ENCODE measurements at places on chromosomes 1 and 21.

DNA sequence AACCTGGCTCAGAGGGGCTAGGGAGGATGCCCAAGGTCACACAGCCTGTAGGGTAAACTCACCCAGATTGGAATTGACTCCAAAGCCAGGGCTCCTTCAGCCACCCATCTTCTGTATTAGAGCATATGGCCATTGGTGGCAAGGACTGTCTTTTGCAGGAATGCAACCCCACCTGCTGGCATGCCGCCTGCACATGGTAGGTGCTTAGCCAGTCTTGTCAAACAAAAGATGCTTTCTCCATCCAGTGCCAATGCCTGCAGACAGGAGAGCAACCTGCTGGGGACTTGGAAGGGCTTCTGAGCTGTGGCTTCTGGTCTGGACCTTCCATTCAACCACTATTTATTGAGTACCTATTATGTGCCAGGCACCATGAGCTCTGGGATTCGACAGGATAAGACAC is 95.3 kb upstream of the TMEM51 start:
- DNase-seq, result no peak

- DNase-seq, result no peak
Measured at GRCh38 chr1:227788271-227789083, 27.0 kb upstream of the PRSS38 start.

DNA sequence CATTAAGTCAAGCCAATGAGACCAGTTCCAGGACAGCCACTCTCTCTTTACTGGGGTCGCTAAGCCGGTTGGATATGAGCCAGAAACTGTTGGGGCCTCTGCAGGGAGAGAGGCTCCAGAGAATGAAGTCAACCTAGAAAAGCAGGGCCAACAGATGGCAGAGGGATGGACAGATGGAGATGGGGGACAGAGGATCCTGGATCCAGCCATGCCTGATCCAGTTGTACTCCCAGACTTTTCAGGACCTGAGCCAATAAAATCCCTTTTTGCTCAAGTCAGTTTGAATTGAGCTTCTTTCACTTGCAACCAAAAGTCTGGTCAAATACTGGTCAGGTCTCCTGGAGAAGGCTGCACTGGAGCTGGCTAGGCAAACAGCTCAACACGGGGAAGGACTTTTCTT is 2.2 kb downstream of the DHCR24 start:
- DNase-seq, result no peak

GRCh38 chr1:207996636-207997035 is 85.7 kb upstream of the CD34 start:
- no peak for DNase-seq

- no peak for DNase-seq
Measured at GRCh38 chr1:204894031-204894430, 23.4 kb downstream of the NFASC start.

GRCh38 chr21:44444286-44444931 is 10.9 kb upstream of the LRRC3 start:
- DNase-seq, result no peak

DNA sequence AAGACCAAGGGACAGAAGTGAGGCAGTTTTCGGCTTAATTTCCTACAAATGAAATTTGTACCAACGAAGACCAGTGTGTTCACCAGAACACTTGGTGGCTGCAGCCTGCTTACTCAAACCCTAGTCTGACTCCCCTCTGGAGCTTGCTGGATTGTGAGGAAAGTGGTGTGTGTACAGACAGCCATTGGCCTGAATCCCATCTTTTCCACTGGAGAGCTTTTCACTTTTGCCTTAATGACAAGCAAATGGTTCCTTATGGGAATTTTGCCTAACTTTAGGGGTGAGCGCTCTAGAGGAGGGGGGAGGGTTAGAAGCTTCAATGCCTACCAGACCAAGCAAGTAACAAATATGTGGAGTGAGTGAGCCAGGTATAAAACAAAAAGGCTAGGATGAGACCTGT is 17.3 kb downstream of the METTL13 start:
- DNase-seq, result no peak

- DNase-seq, result no peak
Measured at GRCh38 chr1:175618559-175618958, 124.8 kb downstream of the TNR start.

DNA sequence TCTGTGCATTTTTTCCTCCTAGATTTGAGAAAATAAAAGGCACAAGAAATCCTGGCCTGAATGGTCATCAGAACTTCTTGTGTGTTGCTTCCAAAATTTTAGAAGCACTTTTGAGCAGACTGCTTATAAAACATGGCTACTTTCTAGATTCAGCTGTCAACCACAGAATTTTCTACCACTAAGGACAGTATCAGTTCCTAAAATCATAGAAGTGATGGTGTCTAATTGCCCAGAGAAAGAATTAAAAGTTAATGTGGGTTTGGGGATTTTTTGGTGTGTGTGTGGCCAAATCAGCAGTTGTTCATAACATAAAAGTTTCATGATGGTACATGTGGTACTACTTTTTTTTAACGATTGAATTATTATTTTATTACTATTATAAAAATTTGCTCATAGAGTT is 171.4 kb upstream of the SNX7 start:
- DNase-seq, result no peak

DNA sequence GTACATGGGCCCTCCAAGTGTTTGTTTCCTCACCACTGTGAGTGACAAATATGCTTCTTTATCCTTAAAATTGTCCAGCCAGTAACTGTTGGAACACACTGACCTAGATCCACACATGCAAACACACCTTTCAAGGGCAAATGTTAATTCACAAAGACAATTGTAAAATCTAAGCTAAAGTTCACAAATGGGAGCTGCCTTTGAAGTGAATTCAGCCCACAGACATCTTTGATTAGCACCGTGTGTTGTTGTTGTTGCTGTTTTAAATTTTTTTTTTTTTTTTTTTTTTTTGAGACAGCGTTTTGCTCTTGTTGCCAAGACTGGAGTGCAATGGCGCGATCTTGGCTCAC is 52.3 kb upstream of the SLC16A1 start:
- DNase-seq, result no peak

DNA sequence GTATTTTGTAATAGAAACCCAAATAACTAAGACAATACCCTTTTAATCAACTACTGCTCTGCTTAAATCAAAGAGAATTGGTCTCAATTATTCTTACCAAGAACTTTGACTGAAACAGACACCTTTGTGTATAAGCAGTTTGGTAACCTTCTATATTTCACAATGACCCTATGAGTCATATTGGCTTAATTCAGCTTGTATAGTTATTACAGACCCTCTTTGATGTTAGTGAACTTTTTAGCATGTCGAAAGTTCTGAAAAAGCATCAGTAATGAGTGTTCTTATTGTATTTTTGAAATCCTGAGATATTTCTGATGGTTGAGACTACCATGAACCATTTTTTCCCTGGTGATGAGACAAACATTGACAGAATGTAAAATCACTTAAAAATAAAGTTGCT is 43.3 kb upstream of the RABGAP1L start:
- DNase-seq, result no peak

GRCh38 chr1:1153874-1154273 is 19.8 kb upstream of the TTLL10 start:
- no peak for DNase-seq

- DNase-seq, result no peak
Measured at GRCh38 chr1:119595606-119596005, 52.5 kb downstream of the ZNF697 start.

- DNase-seq, result no peak
Measured at GRCh38 chr1:94154989-94155388, 34.0 kb upstream of the ABCA4 start.

GRCh38 chr1:112998592-112999235 is 42.7 kb upstream of the SLC16A1 start:
- DNase-seq, result no peak

- DNase-seq, result no peak
Measured at GRCh38 chr1:160522622-160523345, at the start of gene SLAMF6. Gene SLAMF6, minus strand, starts transcription at chr1:160523255. Its CDS starts 63 bp downstream, at chr1:160523192.

GRCh38 chr1:1217621-1218523 is 3.9 kb upstream of the TNFRSF4 start:
- DNase-seq, result no peak

- no peak for DNase-seq
Measured at GRCh38 chr1:65625528-65625927, 167.2 kb upstream of the PDE4B start.

DNA sequence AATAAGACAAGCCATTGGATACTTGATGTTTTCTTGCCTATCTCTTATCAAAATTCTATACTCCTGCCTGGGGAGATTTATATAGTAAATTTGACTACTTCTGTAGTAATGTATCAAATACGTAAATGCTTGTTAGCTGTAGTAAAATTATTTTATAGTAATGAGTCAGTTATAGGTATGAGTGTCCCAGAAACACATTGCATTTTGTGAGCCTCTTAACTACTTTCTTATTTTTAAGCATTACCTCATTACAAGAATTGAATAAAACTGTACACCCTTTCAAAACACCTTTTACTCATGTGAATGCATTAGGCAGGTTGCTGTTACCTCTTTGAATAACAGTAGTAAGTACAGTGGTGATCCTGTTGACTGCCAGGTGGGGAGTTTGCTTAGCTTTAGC is 28.4 kb downstream of the PRRC2C start:
- no peak for DNase-seq

- DNase-seq, result no peak
Measured at GRCh38 chr1:16038620-16038912, 5.0 kb upstream of the CLCNKB start.

DNA sequence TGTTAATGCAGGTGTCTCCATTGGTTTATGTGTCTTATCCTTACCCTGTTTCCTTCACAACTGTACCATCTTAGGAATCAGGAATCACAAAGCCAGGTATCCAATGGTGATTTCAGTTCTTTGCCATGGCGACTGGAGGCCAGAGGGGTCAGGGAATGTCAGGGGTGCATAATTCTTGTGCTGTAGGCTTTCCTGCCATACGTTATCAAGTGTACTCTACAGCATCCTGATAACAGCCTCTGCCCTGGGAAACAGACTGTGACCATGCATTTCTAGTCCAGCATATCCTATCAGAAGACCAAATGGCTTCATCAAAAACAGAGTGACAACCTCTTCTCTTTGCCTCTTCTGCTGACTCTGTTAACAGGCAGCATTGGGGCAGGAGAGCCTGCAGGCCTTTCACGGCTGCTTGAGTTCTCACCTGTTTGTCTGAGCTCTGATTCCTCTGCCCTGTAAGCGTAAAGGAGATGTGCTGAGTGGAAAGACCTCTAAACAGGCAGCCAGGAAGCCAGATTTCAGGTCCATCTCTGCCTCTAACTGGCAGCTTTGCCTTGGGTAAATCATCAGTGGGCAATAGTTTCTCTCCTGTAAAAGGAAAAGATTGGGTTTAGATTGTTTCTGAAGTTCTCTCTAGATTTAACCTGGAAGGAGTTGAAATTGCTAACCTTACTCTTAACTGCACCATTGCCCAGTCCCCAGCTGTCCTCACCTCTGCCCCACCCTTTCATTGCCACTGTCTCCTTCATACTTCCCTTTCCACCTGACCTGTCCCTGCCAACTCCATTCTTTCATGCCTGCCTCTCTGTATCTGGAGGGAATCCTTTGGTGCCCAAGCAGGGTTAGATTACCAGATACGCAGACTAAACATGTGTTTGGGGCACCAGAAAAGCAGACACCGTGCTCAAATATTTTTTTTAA is 80.2 kb downstream of the LRRC8D start:
- no peak for DNase-seq

- no peak for DNase-seq
Measured at GRCh38 chr1:22816803-22817202, 106.2 kb downstream of the EPHB2 start.

DNA sequence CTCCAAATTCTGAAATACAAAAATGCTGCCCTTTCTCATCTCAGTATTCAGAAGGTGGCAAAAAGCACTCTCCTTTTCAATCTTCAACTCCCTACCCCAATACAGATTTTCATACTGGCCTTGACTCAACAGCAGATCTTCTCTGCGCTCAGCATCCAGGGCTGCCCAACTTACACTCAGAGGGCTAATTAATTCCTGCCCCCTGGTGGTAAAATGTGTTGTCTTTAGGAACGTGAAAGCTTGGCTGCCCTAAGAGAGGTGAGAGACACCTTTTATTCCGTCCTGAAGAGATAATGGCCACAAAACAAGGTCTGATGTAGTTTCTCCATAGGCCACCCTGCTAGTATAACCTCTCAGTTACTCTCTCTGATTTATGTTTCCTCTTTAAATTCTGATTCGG is 25.0 kb downstream of the KRTAP24-1 start:
- no peak for DNase-seq

GRCh38 chr1:47562147-47562546 is 124.3 kb downstream of the FOXD2 start:
- DNase-seq, result no peak

DNA sequence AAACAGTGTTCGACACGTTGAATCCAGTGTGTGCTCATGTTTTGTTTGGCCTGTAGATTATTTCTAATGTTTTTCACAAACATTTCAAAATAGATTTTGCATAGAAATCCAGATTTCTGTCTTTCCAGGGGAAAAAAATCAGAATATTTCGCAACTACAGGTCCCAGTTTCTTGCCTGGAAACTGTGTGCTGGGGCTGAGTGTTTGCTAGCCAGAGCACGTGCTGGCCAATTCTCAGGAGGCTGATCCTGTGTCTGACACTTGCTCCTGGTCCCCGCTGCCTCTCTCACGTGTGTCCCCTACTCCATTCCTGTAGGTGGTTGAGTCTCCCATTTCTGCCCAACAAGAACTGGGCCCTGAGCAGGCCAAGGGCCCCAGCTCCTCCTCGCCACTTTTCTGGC is 2.4 kb downstream of the MAB21L3 start:
- DNase-seq, result no peak

GRCh38 chr1:8217011-8217711 is 100.8 kb upstream of the SLC45A1 start:
- no peak for DNase-seq

DNA sequence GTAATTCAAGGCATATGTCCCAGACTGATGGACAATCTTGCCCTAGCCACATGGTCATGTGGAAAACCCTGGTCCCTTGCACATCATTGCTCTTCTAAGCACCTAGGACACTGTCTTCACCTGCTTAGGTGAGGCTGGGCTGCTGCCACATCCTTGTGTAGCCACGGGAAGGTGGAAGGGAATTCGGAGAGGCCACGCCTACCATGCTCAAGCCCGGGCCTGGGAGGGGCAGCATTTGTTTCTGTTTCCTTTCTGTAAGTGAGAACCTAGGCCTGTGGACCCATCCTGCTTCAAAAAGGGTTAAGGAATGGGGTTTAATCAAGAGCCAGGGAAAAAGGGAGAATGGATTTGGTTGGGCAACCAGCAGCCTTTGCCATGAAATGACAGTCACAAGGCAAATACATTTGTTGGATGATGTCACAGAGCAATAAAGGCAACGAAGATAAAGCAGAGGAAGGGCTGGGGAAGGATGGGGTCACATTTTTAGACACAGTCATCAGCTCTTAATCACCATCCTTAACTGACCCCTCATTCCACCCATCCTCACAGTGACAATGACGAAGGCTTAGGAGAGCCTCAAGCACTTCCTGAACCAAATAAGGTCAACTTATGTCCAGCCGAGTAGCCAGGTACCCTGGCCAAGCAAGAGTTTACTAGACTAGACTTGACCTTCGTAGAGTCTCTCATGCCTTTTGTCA is 10.1 kb upstream of the LRRC38 start:
- DNase-seq, result no peak

GRCh38 chr21:39097335-39097861 is 85.9 kb downstream of the PSMG1 start:
- no peak for DNase-seq

DNA sequence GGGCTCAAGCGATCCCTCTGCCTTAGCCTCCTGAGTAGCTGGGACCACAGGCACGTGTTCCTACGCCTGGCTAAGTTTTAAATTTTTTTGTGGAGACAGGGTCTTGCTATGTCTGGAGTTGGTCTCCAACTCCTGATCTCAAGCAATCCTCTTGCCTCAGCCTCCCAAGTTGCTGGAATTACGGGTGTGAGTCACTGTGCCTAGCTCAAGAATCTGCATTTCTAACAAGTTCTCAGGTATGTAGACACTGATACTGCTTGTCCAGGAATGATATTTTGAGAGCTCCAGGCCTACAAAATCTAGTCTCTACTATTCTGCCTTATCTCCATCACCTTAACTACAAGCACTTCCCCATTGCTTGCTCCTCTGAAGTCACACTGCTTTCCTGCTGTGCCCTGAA is 22.3 kb downstream of the ANGPTL7 start:
- no peak for DNase-seq
